Activated gamma-delta T cell treated with Interleukin-2 at 50 U/mL for 16 hours (primary cell): ENCODE measurements at places on chromosomes 16 and 17.

GRCh38 chr16:4351880-4352279 is 759 bp upstream of the PAM16 start:
- DNase-seq = no peak

GRCh38 chr17:50190603-50191358 is 10.7 kb downstream of the COL1A1 start:
- DNase-seq = no peak

GRCh38 chr17:42989141-42989540 is 8.8 kb downstream of the RUNDC1 start:
- no peak for DNase-seq

DNA sequence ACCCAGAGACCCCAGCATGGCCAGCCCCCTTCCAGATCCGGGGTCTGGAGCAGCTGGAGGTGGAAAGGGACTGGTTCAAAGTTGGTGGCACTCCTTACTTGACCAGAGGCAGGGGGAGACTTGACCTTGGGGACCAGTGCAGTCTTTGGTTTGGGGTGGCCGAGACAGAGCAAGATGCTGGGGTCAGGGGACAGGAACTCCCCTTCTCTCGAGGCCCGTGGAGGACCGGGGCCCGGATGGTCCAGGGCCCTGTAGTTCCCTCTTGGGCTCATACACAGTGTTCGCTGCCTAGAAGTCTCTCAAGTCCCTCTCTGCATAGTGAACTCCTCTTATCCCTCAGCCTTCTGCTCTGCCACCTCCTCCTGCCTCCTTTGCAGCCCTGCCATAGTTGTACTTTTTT is 601 bp upstream of the PRSS33 start:
- DNase-seq = no peak

DNA sequence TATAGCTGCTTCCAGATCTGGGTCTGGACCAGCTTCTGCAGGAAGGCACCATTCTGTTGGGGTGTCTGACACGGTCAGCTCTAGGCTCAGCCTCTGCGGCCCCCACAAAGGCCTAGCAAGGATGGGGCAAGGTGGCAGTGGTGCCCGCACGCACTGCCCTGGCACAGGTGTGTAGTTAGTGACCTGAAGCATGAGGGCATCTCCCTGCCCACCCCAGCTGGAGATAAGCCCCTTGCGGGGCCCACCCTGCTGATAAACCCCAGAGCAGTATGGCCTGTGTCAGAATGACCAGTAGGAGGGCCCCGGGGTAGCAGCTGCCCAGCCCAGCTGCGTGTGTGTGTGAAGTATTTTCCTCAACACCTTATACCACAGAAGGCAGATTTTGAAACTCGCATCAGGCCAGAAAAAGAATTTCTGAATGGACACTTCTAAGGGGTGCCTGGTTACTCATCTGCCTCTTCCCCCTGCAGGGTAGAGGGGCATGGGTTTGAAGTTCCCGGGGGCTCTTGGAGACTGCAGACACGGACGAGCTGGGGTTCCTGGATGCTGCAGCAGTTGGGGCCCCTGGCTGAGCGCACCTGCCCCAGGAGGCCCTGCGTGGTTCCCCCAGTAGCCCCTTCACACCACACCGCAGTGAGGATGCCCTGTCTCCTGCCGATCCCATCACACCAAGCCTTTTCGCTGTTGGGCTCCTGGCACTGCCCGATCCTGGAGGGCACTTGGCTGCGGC is 4.5 kb downstream of the ARHGDIA start:
- DNase-seq = no peak

DNA sequence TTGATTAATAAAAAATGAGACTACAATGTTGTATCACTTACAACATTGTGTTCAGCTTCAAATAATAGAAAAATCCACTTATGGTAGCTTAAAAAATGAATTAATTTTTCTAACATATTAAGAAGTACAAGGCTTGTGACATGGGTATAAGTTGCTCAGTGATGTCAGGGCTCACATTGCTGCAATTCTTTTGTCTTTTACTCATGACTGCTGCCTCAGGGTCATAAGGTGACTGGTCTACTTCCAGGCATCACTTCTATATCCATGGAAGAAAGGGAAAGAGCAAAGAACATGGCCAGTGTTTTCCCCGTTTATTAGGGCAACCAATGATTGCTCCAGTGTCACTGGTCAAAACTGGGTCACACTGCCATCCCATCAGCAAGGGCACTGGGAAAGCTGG is 295.3 kb downstream of the MAP2K4 start:
- no peak for DNase-seq

DNA sequence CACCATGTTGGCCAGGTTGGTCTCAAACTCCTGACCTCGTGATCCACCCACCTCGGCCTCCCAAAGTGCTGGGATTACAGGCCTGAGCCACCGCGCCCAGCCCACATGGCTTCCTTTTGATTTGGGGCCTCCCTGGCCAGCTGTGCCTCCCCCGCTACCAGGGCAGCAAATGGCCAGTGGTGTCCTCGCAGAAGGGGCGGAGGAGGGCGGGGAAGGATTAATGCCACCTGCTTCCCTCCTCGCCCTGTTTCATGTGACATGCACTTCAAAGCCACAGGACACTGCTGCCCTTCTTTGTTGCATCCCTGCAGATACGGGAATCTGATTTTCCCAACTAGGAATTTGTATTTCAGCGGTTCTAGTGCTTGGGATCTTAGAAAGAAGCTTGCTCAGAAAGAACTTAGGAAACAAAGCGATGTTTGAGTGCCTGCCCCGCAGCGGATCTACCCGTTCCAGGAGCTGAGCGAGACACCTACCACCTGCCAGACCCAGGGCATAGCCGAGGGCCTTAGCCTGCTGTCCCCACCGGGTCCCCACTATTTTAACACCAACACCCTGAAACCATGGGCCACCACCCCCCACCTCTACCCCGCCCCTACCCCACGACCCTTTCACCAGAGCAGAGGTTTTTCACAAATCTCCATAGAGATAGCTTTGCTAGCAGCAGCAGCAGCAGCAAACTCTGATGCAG is 37.7 kb upstream of the CCDC182 start:
- no peak for DNase-seq

DNA sequence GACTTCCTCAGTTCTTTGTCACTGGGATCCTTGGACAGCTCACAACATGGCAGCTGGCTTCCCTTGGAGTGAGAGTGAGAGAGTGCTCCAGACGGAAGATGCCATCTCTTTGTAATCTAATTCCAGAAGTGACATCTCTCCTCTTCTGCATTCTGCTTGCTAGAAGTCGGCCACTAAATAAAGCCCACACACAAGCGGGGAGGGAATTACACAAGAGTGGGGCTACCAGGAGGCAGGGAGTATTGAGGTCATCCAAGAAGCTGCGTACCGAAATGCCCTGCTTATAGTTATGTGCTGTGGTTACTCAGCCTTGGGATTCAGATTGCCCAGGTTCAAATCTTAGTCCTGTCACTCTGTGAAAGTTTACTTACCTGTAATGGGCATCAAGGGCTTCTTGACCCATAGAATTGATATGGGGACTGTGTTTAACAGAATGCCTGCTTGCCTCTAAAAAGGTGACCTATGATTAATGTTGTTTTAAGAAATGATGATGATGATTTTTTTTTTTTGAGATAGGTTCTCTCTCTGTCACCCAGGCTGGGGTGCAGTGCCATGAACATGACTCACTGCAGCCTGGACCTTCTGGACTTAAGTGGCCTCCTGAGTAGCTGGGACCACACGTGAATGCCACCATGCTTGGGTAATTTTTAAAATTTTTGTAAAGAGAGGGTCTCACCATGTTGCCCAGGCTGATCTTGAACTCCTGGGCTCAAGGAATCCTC is 120.9 kb upstream of the HS3ST2 start:
- DNase-seq = no peak

GRCh38 chr17:17681187-17681743 is at the start of gene RAI1:
Gene RAI1 (plus strand): TSS chr17:17681458. CDS start chr17:17792949, 111,491 bp downstream.
- DNase-seq = peak; percentile 66

DNA sequence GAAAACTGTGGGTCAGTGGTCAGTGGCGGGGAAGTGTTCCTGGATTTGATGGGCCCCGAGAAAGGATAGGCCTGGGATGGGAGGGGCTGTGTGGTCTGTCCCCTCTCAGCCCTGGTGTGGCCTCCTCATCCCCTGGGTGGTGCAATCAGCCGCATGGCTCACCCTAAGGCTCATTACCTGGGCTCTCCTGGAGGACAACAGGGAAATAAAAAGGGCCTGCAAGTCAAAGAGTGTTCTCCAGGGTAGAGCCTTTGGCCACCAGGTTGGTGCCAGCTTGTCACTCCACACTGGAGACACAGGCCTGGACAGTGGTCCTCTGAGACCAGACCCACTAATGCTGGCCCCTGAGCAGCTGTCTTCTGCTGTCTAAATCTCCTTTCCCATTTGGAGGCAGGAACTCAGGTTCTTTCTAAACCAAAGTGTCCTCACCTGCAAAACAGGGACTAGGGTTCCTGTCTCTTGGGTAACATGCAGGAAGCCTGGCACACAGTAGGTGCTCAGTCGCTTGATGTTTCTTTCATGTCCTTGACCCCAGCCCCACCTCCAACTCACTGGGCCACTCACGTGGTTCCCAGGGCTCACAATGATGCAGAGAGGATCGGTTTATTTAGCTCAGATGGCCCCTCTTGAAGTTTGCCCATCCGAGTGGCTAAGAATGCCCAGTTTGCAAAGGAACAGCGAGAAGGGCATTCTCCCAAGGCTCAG is 2.4 kb downstream of the NDRG4 start:
- no peak for DNase-seq

DNA sequence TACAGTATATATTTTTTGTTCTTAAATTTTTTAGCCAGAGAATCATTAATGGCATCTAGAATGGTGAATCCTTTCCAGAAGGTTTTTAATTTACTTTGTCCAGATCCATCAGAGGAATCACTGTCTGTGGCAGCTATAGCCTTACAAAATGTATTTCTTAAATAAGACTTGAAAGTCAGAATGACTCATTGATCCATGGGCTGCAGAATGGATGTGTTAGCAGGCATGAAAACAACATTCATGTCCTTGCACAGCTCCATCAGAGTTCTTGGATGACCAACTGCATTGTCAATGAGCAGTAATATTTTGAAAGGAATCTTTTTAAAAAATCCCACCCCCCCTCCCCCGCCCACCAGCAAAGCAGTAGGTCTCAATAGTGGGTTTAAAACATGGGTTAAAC is 51.4 kb downstream of the CACNG1 start:
- no peak for DNase-seq

DNA sequence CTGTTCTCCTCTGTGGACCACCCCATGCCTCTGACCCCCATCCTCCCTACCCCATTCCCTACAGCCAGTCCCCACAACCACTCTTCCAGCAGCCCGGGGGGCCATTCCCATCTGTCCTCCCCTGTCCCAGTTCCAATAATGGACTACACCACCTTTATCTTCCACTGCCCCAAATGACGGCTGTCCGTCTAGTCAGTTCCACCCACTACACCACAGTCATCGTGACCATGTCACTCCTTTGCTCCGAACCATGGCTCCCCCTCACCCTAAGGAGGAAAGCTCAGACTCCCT is 15.3 kb downstream of the PDP2 start:
- no peak for DNase-seq

DNA sequence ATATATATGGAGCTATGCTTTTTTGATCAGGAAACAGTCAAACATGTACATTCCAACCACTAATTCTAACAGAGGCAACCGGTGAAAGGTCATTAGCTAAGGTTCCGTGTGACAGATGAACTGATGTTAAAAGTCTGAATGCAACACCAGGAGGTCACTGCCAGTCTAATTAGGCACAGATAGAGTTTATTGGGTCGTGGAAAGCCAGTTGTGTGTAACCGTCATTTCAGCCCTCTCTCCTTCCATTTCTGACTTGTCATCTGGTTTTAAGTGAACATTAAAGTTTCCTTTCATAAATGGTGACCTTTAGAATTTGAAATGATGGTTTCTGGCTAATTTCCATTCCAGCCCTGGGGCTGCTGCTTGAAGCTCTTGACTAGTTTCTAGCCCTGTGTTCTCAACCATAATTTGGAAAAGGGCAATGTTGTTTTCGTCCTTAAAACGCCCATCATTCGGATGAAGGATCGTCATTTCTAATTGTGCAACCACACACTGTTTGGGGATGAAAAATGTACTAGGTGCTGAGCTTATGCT is 23.9 kb downstream of the CACNG3 start:
- no peak for DNase-seq

GRCh38 chr16:61831351-61831917 is 204.8 kb downstream of the CDH8 start:
- no peak for DNase-seq

DNA sequence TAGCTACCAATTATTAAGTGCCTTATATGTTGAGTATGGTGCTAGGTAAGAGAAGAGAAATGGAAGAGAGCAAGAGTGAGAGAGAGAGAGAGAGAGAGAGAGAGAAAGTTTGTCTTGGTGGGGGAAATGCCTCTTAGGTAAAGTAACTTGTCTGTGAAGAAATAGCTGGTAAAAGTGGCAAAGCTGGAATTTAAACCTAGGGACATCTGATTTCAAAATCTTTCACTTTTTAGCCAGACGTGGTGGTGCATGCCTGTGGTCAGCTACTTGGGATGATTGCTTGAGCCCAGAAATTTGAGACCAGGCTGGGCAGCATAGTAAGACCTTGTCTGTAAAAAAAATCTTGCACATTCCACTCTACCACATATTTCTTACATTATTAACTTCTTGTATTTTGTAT is 23.0 kb upstream of the CDR2 start:
- no peak for DNase-seq

DNA sequence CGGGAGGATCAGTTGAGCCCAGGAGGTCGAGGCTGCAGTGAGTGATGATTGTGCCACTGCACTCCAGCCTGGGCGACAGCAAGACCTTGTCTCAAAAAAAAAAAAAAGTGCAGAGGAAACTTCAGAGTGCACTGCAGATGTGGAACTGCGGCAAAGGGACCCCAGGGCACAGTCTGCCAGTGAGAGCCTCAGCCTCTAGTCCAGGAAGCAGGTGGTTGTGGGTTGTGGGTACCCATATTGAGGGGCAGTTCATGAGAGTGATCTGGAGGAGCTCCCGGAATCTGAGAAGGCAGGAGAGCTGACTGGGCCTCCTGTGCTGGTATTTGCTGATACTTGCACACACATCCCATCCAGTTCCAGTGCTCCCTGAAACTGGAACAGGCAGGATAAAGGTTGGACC is 13.1 kb downstream of the FOXN1 start:
- DNase-seq = no peak

- DNase-seq = no peak
Measured at GRCh38 chr17:3990386-3991127, 26.3 kb upstream of the ATP2A3 start.

- no peak for DNase-seq
Measured at GRCh38 chr17:64024215-64024654, 3.8 kb upstream of the ICAM2 start.

GRCh38 chr16:13680021-13680889 is 239.7 kb upstream of the ERCC4 start:
- no peak for DNase-seq

- DNase-seq = no peak
Measured at GRCh38 chr16:53374800-53375199, 59.5 kb upstream of the RBL2 start.

- DNase-seq = no peak
Measured at GRCh38 chr17:72177738-72178137, 56.9 kb downstream of the SOX9 start.

GRCh38 chr16:82943371-82943770 is 316.6 kb downstream of the CDH13 start:
- DNase-seq = no peak
